ENCODE measurements at places on chromosomes 2 and 18.
A peak's percentile ranks its signal among the peaks of the same experiment; 100 is the strongest.

DNA sequence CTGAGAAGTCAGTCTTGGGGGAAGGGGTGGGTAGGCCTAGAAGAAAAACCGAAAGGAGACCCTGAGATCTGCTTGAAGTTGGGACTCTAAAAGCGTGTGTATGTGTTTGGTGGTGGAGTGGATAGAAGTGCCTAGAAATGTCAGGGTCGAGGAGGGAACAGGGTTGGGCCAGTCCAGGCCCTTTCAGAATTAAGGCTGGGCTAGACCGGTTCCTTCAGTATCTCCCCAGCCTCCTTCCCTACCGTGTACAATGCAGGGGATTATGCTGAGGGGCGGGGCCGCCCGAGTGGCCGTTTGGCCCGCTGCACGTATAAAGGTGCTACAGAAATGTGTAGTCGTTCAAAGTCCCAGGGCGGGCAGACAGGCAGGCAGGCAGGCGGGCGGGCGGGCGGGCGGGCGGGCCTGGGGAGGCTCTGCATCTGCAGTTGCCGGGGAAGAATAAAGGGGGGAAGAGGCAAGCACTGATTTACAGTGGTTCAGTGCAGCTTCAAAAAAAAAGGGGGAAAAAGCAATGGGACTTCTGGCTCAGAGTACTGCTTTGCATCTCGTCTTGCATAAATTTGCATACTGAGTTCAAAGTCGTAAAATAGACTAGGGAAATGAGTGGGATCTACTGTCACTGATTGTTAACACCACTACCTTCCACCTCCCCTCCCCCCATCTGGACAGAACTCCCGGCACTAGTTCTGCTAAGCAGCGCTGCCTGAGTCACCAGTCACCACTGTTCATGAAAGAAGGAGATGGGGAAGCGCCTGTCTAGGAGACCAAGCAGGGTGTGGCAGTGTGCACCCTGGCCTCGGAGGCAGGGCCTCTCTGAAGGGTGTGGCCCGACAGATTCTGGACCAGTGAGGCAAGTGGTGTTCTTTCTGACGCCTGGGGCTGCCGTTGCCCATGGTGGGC is 3.6 kb downstream of the IGFBP2 start:
- H3K36me3 ChIP-seq = no peaks in the 10 kb centered on the region
- no peak for DNase-seq
- H3K4me3 ChIP-seq = peak overlapping the region; percentile 81
- peak overlapping the region; percentile 28 for H3K27ac ChIP-seq

GRCh38 chr2:137316075-137316474 is 550.7 kb downstream of the THSD7B start:
- no peak overlapping the region for H3K27ac ChIP-seq
- no peak overlapping the region for H3K4me3 ChIP-seq
- H3K27me3 ChIP-seq = no peaks in the 10 kb centered on the region
- no peaks in the 10 kb centered on the region for H3K36me3 ChIP-seq

- H3K27ac ChIP-seq = no peak overlapping the region
- no peak overlapping the region for H3K4me3 ChIP-seq
- H3K4me1 ChIP-seq = no peaks in the 10 kb centered on the region
- DNase-seq = no peak
- no peaks in the 10 kb centered on the region for H3K27me3 ChIP-seq
Measured at GRCh38 chr2:177422271-177422670, 29.7 kb downstream of the AGPS start.

GRCh38 chr2:203892207-203892606 is 24.6 kb downstream of the CTLA4 start:
- H3K27ac ChIP-seq = no peak overlapping the region
- H3K4me3 ChIP-seq = no peak overlapping the region
- H3K27me3 ChIP-seq = no peaks in the 10 kb centered on the region
- H3K4me1 ChIP-seq = peaks cover 14% of the 10 kb centered on the region
- no peaks in the 10 kb centered on the region for H3K36me3 ChIP-seq
- no peak for DNase-seq

DNA sequence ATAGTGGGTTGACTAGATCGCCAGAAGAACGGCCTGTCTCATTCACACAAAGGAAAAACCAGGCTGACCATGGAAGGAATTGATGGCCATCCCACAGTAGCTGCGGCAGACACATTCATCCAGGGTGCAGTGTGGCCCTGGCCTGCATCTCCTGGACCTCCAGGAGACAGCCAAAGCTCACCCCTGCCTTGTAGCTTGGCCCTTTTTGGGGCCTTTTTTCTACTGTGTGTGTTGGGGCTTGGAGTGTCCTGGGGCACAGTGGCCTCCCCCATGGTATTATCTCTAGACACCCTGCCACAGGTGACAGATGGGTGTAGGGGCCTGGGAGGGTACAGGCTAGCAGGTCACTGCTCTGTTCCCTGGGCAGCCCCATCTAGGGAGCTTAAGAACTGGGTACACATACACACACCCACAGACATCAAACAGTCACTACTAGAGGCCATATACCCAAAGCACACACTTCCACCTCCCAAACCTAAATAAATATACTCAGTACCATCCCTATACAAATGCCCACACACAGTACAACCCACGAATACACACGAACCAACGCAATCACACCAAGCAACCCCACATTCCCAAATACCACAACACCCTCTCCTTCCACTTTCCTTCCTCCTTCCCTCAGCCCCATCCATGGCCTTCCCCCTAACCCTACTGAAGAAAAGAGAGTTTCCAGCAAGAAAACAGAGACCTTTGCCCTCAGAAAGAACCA is 8.6 kb downstream of the EN1 start:
- H3K4me3 ChIP-seq = no peak overlapping the region
- no peak for DNase-seq
- no peak overlapping the region for H3K27ac ChIP-seq
- H3K36me3 ChIP-seq = no peaks in the 10 kb centered on the region

- no peak for DNase-seq
- no peak overlapping the region for H3K27ac ChIP-seq
- H3K36me3 ChIP-seq = no peaks in the 10 kb centered on the region
Measured at GRCh38 chr2:19219060-19219459, 139.4 kb downstream of the OSR1 start.

DNA sequence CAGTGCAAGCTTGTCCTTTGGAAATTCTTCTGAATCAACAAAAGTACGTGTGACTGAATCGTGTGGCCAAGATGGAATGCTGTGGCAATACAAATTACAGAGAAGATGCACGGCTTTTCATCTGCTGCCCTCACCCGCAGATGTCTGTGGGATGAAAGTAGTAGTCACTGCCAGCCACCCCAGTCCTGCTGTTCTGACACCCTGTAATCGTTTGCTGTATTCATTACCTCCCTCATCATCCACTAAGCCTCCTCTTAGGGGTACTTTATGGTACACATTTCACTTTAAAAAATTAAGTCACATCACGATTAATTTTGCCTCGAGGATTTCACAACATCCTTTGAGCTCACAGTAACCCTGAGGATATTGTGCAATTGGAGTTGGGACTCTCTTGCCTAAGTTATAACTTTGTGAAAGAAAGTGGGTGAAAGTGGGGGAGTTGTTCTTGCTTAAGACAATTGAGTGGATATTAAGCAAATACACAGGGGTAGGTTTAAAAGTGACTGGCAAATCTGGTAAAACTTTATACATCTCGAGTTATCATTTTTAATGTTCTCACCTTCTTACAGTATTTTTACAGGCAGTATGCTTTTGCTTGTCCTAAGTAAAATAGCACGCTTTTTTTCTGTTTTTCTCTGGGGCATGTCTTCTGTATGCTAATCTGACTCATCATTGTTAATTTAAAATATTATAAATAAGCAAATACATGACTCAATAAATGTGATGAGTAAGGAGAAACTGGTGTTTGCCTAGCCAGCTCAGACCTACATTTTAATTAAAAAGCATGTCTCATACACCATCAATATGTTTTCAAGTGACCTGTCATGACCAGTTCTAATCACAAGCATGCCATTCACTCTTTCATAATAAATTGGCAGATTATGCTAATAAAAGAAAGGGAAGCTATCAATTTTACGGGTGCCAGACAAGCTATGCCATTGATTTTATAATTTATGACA is 680.9 kb downstream of the IRS1 start:
- H3K27ac ChIP-seq = peak overlapping the region; percentile 60
- no peaks in the 10 kb centered on the region for H3K36me3 ChIP-seq
- H3K4me1 ChIP-seq = peaks cover 2% of the 10 kb centered on the region
- H3K27me3 ChIP-seq = no peaks in the 10 kb centered on the region
- H3K4me3 ChIP-seq = no peak overlapping the region
- DNase-seq = no peak

DNA sequence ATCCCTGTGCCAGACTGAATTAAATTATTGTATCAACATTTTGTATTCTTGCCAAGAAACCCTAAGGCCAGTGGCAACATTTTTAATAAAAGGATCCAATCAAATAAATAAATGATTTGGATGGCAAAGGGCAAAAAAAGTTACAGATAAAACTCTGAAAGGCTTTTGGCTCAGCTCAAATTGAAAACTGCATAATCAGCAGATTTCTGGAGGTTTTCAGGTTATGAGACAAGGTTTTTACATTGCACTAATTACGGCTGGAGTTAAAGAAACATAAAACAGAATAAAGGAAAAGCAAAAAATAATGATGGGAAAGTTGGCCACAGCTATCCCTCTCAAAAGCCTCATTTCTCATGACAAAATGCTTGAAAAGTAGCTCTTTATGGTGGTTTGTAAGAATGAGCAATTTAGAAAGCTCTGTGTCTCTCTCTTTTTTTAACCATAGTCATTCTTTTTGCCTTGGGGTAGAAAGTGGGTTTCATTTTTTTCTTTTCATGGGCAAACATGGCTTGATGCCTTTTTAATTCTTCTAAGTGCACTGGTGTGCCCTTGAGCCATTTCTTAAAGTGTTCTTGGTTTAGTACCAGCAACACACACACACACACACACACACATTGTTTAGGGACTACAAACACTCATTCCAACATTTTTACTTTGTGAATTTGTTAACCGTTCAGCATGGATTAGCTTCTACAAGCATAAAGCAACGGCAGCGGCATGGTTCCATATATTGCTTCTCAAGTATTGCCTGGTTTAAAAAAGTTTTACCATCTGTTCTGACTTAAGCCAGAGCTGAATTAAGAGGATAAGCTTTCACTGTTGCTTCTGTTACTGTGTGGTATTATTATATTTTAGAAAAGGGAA is 747.1 kb upstream of the FSHR start:
- H3K27me3 ChIP-seq = no peaks in the 10 kb centered on the region
- DNase-seq = no peak
- no peak overlapping the region for H3K27ac ChIP-seq
- H3K4me3 ChIP-seq = no peak overlapping the region
- H3K36me3 ChIP-seq = no peaks in the 10 kb centered on the region

DNA sequence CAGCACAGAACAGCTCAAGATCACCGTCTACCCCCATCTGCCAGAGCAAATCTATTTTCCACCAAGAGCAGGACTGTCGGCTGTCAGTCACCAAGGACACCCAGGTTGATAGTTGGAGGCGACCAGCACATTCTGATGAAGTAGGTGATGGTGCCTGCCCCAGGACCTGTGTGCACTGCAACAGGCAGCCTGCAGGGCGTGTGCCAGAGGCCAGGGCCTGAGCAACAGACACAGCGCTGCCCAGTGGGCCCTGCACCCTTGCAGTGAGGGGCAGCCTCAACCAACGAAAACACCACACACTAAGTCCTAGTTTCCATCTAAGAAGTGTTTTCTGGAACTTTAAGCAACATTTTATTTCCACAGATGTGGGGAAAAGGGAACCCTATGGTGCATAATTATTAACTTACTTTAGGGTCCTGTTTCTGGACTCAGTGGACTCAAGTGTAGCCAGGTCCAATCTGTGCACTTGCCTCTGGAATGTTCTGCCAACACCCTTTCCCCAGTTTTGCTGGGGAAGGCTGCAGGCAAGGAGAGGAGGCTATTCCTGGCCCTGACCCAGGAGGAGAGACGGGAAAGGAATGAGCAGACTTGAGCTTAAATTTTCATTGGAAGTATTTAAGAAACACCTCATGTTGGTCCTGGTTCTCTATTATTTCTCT is 61.5 kb downstream of the ADNP2 start:
- H3K27me3 ChIP-seq = peaks cover 7% of the 10 kb centered on the region
- H3K4me3 ChIP-seq = no peak overlapping the region
- no peaks in the 10 kb centered on the region for H3K36me3 ChIP-seq
- DNase-seq = no peak

GRCh38 chr18:11925800-11926481 is 17.8 kb upstream of the MPPE1 start:
- H3K36me3 ChIP-seq = no peaks in the 10 kb centered on the region
- no peaks in the 10 kb centered on the region for H3K27me3 ChIP-seq
- no peaks in the 10 kb centered on the region for H3K4me1 ChIP-seq
- DNase-seq = no peak
- H3K4me3 ChIP-seq = no peak overlapping the region

GRCh38 chr2:217914878-217915277 is 87.9 kb downstream of the TNS1 start:
- peaks cover 99% of the 10 kb centered on the region for H3K4me1 ChIP-seq
- H3K27me3 ChIP-seq = no peaks in the 10 kb centered on the region
- DNase-seq = no peak
- H3K27ac ChIP-seq = peak overlapping the region; percentile 84
- H3K36me3 ChIP-seq = peaks cover 40% of the 10 kb centered on the region

GRCh38 chr2:204258890-204259289 is 286.4 kb upstream of the PARD3B start:
- H3K4me3 ChIP-seq = no peak overlapping the region
- peaks cover 39% of the 10 kb centered on the region for H3K4me1 ChIP-seq
- H3K27ac ChIP-seq = no peak overlapping the region
- DNase-seq = no peak
- H3K27me3 ChIP-seq = peaks cover 4% of the 10 kb centered on the region
- H3K36me3 ChIP-seq = no peaks in the 10 kb centered on the region

GRCh38 chr2:71510196-71510807 is 56.9 kb downstream of the DYSF start:
- H3K4me1 ChIP-seq = peaks cover 7% of the 10 kb centered on the region
- no peaks in the 10 kb centered on the region for H3K36me3 ChIP-seq
- H3K27ac ChIP-seq = no peak overlapping the region
- H3K27me3 ChIP-seq = no peaks in the 10 kb centered on the region

All from heart right ventricle (tissue), 16 donors.